ENCODE measurements at places on chromosomes 1 and 21.
A peak's percentile ranks its signal among the peaks of the same experiment; 100 is the strongest.

DNA sequence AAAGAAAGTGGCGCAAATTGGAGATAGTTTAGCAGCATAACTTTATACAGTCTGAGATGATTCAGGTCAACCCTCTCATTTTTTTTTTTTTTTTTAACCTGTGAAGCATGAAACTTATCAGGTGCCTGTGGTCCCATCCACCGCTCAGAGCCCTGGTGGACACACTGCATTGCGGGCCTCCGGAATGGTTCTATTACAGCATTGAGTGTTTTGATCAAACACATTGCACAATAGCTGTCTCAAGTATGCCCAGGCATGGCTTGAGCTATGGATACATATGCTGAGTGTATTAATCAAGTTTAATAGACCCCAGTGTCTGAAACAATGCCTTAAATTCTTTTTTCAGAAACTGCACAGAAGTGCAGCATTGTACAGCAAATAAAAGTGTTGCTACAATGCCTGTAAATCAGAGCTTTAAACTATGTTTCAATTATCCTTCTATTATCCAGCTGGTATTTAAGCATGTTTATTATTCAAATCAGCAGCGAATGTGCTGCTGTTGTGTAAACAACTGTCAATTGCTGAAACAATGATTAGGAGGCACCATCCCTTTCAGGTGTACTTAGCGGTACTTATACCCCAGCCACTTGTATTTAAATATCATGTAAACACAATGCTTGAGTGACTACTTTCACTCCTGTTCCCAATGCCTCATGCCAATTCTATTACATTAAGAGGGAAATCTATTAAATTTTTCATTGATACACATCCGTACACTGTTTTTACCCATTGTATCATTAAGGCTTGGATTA, 456.6 kb downstream of the RPS6KC1 start:
- DNase-seq: no peak

GRCh38 chr1:118928739-118929554, 59.2 kb downstream of the TBX15 start:
- peak; percentile 70 for DNase-seq

DNA sequence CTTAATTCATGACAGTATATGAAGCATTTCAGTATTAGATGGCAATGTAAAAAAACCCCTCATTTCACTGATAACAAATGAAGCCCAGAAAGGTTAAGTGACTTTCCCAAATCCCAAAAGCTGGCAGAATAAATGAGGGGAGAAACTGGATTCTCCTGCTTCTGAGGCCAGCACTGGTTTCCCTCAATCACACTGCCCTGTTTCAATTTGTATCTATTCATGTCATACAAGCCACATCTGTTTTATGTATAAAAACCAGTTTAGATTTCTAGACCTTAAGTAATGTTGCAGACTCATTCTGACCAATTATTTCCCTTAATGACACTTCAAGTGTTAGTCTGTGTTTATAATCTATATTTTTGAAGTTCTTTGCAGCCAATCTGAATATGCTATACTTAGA, 16.8 kb downstream of the PLPPR4 start:
- no peak for DNase-seq

DNA sequence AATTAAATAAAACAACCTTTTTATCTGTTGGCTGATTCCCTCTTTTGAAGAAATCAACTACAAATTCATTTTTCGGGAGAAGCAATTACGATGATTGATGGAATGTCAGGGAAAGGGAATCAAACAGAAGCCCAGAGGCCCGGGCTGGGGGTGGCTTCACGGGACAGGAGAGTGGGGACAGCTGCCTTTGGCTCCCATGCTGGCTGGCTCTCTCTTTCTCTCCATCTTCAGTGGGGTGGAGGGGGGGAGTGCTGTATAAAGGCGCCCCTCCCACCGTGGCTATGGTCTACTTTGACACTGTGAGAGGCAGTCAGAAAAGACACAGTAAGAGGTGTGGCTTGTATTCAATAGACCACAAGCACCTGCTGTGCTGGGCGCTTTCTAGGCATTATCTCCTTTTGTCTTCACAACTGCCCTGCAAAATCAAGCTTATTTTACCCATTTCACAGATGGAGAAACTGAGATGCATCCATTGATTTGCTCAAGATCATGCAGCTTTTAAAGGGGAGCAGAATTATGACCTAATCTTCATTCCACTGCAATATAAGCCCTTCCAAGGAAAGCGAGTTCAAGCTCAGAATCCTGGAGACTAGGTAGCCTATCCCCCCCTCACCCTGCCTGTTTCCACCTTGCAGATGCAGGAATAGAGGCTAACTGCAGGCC, 92.9 kb downstream of the GRIK3 start:
- DNase-seq: no peak

DNA sequence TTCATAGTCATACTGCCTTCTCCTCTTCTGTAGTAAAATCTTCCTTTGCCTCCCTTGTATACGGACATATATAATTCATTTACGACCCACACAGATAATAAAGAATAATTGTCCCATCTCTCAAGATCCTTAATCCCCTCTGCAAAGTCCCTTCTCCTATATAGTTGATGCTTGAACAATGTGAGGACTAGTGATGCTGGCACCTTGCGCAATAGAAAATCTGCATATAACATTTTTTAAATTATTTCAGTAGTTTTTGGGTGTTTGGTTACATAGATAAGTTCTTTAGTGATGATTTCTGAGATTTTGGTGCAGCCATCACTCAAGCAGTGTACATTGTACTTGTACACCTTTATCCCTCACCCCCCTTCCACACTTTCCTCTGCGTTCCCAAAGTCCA, 21.0 kb downstream of the DIRAS3 start:
- DNase-seq: no peak

GRCh38 chr1:119702384-119702783, 9.3 kb upstream of the PHGDH start:
- no peak for DNase-seq

DNA sequence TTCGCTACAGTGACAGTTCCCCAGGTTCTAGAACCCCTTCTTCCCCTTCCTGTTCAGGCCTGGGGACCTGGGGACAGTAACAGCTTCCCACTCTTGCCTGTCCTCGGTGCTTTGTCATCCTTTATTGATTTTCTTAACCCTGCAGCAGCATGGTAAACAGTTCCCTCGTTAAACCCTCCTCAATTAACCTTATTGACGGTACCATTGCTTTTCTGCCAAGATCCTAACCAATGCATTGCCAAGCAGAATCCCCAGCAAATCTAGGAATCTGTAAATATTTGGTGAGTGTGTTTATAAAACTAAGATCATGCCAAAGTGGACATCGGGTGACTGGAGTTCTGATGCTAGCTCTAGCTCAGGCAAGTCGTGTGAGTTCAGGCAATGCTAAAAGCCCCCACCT, 99.6 kb upstream of the KAZN start:
- DNase-seq: no peak

- DNase-seq: no peak
Measured at GRCh38 chr1:156586892-156587477, 4.6 kb upstream of the NAXE start.

DNA sequence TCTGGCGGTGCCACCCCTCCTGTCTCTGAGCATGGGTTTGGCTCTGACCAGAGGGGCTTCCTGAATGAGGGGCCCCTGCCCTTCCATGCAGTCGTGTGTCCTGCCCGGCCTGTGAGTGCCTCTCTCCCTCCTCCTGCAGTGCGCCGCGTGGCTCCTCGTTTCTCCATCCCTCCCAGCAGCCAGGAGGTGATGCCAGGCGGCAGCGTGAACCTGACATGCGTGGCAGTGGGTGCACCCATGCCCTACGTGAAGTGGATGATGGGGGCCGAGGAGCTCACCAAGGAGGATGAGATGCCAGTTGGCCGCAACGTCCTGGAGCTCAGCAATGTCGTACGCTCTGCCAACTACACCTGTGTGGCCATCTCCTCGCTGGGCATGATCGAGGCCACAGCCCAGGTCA, 57.9 kb downstream of the PTPRF start:
- DNase-seq: no peak

- no peak for DNase-seq
Measured at GRCh38 chr1:29719253-29719652, 482.9 kb downstream of the PTPRU start.

DNA sequence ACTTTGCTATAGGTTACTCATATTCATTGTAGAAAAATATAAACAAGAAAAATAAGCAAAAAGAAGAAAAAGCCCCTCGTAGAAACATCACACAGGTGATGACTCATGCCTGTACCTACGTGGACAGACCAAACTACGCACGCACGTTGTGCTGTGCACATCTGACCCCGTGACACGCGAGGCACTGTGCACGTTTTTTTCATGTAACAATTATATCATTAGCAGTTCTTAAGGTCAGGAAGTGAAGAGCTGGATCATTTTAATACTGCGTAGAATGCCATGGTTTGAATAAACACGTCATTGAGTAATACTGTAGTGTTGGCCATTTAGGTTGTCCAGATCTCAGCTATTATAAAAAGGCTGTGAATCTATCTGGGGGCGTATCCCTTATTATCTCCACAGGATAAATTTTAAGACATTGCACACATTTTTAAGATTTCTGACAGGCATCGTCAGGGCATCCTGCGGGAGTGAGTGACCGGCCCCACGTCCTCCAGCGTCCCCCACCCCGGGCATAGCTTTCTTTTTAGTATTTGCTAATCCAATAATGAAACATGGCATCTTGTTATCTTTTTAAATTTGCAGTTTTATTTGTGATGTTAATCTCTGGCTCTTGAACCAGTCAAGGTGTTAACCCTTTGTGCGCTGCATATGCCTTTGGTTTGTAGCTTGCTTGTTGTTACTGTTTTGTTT, 23.4 kb upstream of the ADARB1 start:
- DNase-seq: no peak

DNA sequence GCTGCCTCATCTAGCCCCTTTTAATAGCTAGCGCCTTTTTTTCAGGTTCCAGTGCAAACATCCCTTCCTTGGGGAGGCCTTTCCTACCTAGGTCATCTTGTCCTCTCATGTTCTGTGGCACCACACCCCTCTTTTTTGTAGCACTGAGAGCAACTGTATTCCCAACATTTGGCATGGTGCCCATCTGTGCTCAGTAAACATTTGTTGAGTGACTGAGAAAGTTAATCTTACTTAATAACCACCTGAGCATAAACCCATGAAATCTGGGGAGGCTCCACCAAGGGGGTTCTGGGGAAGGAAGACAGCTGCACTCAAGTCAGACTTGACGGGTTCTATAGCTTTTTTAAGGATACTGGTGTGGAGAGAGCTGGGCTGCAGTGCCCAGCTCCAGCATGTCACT, 90.0 kb downstream of the NOS1AP start:
- DNase-seq: no peak

DNA sequence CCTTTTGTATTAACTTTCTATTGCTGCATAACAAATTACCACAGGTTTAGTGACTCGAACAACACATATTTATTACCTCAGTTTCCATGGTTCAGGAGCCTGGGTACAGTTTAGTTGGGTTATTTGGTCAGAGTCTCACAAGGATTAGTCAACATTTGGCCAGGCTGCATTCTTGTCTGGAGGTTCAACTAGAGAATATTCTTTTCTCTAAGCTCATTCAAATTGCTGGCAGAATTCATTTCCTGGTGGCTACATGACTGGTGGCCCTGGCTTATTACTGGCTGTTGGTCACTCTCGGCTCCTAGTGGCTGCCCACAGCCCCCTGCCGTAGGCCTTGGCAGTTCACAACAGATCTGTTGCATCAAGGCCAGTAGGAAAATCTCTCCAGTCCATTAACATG, 81.1 kb upstream of the ADAR start:
- DNase-seq: no peak

DNA sequence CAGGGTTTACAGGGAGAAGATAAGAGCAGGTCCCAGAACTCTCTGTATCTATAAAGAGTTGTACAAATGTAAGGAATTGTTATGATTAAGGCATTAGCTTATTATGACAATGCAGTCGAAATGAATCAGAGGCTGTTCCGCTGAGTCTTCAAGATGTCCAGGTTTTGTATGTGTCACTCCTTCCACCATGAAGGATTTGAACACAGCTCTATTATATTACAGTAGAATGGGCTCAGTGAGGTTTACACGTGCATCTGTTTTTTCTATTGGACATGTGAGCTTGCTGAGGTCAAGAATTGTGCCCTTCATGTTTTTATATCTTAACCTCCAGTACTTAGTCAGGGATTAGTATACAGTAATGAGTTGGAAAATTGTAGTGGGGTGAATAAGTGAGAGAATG, 86.3 kb downstream of the MPZL1 start:
- no peak for DNase-seq

DNA sequence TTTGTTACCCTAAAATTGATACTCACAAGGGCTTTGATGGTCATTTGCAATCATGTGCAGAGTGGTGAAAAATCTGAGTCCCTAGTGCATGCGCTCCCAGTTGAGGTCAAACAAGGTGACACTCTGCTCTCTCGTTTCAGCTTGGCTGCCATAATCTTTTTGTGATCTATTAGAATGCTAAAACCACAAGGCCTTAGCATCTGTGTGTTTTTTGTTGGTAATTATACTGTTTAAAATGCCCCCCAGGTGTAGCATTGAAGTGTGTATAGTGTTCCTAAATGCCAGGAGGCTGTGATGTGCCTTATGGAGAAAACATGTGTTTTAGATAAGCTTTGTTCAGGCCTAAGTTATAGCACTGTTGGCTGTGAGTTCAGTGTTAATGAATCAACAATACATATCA, 89.3 kb downstream of the PLD5 start:
- DNase-seq: no peak

DNA sequence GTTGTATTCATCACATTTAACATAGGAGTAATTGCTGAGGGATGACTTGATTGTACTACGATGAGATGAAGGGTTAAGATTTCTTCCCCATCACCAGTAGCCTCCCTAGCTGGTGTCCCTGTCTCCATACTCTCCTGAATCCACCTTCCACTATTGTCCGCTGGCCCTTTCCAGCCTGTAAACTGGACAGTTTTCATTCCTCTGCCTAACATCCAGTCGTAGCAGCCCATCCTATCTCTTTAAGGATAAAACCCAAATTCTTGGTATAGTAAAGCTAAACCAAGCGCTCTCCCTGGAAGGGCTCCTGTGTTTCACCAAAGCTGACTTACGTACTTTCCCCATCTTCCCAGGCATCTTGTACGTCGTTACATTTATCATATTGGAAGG, 670 bp downstream of the COX20 start:
- peak; percentile 11 for DNase-seq
